Renal pelvis (tissue), 12 donors: ENCODE measurements at places on chromosomes 5 and 9. TPM values are rescaled to one million over a fixed set of nuclear protein-coding genes. Genes with fewer than 3 reads are reported as not detected.

GRCh38 chr9:114238472-114238871 lies 83.1 kb downstream of the COL27A1 start:
- DNase-seq, result no peak

DNA sequence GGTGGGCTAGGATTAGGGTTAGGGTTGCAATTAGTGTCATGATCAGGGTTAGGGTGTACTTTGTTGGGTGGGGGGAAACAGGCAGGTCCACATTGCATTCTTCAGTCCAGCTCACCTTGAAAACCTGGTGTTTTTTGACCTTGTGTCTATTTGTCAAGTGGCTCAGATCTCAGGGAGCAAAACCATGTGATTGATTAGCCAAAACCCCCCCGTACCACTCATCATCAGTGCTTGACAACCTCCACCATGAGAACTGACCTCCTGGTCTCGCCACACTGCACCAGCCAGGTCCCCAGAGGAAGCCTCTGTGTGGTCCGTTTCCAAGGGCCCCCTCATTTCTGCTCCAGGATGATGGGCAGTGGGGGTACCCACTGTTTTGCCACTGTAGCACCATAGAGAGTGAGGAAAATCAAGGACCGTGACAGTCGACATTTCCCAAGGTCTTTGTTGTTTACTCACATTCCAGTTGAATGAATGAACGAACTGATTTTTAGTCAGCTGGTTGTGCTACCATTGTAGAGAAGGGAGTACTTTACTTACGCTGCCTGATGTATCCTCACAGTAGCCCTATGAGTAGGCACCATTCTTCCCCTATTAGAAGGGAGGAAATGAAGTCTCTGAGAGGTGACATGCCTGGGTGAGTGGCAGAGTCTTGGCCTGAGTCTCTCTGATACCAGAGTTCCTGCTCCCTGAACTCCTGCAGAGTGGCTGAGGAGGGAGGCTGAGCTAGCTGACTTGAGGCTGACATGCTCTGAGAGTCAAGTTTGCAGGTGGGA lies 84.8 kb downstream of the RAD23B start:
- DNase-seq, result no peak

- no peak for DNase-seq
Observed at GRCh38 chr5:72407541-72407940, 87.4 kb downstream of the PTCD2 start.

GRCh38 chr9:124693403-124693802 lies 77.7 kb downstream of the NR6A1 start:
- no peak for DNase-seq

GRCh38 chr5:107652408-107652807 lies 18.3 kb downstream of the EFNA5 start:
- no peak for DNase-seq

GRCh38 chr9:109341561-109341960 lies 20.7 kb upstream of the EPB41L4B start:
- DNase-seq, result no peak

DNA sequence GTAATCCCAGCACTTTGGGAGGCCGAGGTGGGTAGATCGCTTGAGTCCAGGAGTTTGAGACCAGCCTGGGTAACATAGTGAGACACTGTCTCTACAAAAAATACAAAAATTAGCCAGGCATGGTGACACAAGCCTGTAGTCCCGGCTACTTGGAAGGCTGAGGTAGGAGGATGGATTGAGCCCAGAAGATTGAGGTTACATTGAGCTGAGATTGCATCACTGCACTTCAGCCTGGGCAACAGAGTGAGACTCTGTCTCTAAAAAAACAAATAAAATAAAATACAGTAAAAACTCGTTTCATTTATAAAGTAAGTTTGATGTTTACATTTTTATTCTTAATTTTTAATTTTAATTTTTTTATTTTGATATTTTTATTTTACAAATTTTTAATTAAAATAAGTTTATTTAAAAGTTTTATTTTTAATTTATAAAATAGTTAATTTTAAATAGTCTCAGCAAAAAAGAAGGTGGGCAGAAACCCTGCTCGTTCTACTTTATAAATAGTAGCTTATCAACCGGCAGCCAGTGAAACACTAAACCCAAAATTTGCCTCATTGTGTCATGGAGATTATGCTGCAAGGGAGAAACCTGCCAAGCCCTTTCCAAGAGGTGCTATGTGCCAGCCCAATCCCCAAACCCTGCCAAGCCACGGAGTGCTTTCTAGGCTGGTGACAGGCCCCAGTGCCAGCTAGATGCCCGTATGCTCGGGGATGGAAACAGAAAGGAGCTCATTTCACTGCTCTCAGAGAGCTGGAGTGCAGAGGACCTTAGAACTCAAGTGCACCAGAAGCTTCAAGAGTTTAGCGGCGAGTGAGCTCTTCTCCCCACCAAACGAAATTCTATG lies 38.9 kb downstream of the SERINC5 start:
- DNase-seq, result no peak

PTGES gene
- 3.3 TPM for polyA plus RNA-seq

RMRP gene
- polyA plus RNA-seq, result not detected
